ENCODE measurements at places on chromosomes 7 and 10. TPM values are rescaled to one million over a fixed set of nuclear protein-coding genes. Genes with fewer than 3 reads are reported as not detected.

TIAL1 gene
- total RNA-seq, result 132 TPM

SLC26A4 gene
- total RNA-seq, result 1.4 TPM

CYP26A1 gene
- not detected for total RNA-seq

MOSPD3 gene
- 16.4 TPM for total RNA-seq

NPY4R gene
- total RNA-seq, result 5.0 TPM

NRP1 gene
- total RNA-seq, result 47.8 TPM

All from sigmoid colon (tissue), 7 donors.